ENCODE measurements at places on chromosomes 1 and 21.

GRCh38 chr1:39992234-39992633 is 37.3 kb downstream of the MFSD2A start:
- no peak for DNase-seq

DNA sequence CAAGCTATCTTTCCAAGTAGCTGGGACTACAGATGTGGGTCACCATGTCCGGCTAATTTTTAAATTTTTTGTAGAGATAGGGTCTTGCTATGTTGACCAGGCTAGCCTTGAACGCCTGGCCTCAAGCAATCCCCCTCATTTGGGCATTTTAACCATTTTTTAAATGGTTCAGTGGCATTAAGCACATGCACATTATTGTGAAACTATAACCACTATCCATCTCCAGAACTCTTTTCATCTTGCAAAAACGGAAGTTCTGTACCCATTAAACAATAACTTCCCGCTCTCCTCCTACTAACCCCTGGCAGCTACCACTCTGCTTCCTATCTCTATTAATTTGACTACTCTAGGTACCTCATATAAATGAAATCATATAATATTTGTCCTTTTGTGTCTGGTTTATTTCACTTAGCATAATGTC is 4.8 kb upstream of the IL6R start:
- DNase-seq: no peak

DNA sequence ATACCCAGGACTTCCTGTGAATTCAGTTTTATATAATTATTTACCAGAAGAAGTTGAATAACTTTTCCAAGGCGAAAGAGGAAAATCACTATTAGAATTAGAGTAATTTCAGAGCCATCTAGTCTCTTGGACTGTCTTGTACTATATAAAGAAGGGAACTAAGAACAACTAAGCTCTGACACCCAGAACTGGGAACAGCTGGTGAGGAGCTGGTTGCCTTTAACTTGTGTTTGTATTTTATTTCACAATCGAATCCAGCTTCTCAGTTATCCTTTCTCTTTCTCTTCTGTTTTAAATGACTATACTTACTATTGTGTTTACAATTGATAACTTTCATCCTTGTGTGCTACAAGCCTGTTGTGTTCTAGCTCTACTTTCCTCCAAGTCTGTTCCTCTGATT is 8.4 kb downstream of the SNX27 start:
- no peak for DNase-seq

- no peak for DNase-seq
Measured at GRCh38 chr1:241551759-241552638, 19.8 kb downstream of the KMO start.

GRCh38 chr1:1399872-1400575 is 889 bp upstream of the CCNL2 start:
- no peak for DNase-seq
